Tongue (tissue), 3 donors: ENCODE measurements at places on chromosomes 6 and 20. TPM values are rescaled to one million over a fixed set of nuclear protein-coding genes. Genes with fewer than 3 reads are reported as not detected.

Gene C6orf120
- 32.8 TPM for total RNA-seq

- DNase-seq, result no peak
Observed at GRCh38 chr20:32695089-32695488, 21.3 kb upstream of the C20orf203 start.

DNA sequence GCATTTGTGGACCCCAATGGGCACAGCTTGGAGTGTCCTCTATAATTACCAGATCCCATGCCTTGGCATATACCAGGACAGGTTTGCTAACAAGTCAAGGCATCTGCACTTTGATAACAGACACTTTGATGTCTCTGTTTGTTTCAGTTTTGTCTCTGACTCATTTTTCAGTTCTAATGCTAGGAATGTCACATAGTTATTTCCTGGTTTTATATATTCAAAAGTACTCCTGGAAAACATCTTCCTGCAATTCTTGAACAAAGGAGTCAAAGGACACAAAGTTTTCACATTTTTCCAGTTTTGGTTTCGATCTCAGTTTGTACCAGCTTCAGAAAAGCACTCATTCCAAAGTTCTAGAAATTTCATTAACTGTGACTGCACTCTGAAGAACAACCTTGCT, 188.1 kb downstream of the FOXC1 start:
- no peak for DNase-seq

Gene APOM
- total RNA-seq, result not detected

DNA sequence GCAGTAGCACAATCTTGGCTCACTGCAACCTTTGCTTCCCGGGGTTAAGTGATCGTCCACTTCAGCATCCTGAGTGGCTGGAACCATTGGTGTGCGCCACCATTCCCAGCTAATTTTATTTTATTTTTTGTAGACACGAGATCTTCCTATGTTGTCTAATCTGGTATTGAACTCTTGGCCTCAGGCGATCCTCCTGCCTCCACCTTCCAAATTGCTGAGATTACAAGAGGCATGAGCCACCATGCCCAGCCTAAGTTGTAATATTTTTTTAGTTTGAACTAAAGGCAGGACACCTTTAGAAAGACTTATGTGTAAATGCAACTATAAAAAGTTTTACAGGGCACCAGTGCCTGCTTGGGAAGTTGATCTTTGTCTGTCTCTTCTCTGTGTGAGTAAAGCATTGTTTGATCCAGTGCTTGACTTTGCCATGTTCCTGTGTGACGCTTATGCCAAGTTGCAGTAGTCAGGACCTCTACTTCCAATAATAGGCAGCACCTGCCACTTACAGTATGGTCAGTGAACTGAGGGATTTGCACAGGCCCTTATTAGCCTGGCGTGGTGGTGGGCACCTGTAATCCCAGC, 46.9 kb downstream of the JARID2 start:
- no peak for DNase-seq

- DNase-seq, result peak; percentile 17
Observed at GRCh38 chr6:139973669-139974344, 599.4 kb upstream of the CITED2 start.

- DNase-seq, result no peak
Observed at GRCh38 chr6:158852312-158853071, 33.3 kb upstream of the EZR start.

- DNase-seq, result no peak
Observed at GRCh38 chr6:33745548-33745947, 1.2 kb downstream of the IP6K3 start.

Gene SIRPA
- total RNA-seq, result 15.7 TPM

Gene MOG
- total RNA-seq, result not detected

- DNase-seq, result peak; percentile 95
Observed at GRCh38 chr6:111743862-111744692, 129.2 kb downstream of the FYN start.

- no peak for DNase-seq
Observed at GRCh38 chr20:44644667-44645131, 6.8 kb downstream of the ADA start.

DNA sequence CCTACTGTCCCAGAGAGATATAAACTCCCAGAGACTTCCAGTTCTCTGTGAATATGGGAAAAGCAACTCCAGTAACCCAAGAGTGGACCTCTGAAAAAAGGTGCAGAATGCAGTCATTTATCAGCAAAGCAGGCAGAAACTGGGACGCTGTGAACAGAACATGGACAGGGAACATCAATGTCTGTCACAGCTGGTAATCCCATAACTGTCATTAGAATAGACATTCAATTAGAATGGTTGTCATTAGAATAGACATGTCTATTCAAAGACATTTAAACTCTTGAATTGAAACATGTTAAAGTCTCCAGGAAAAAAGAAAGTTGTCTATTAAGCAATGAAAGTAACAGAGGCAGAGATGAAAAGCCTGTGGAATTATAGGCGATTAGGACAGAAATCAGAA, 302.1 kb downstream of the BTBD3 start:
- DNase-seq, result no peak
